Skin of body (tissue), 3 donors: ENCODE measurements at places on chromosomes 13 and 19.

GRCh38 chr13:99693351-99693750, 192.1 kb downstream of the TM9SF2 start:
- DNase-seq: no peak

DNA sequence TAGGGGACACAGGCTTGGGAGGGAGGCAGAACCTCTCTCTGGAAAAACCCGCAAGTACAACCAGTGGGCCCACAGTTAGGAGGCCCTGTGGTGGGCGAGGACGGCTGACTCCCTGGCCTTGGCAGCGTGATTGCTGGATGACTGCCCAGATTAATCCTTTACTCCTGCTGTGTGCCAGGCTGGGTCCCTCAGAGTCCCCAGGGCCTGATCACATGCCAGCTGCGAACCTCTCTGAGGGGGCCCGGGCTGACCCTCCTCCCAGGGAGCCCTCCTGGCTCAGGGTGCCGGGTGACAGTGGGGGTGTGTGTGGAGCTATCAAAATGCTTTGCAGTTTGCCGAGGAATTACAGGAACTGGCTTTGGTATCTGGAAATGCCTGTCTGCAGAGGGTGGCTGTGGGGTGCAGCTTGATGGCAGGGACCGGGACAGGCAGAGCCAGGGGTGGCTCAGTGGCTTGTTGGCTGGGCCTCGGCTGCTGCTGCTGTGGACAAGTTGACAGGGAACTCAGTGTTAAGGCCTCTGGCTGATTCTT, 48.9 kb downstream of the DNM2 start:
- no peak for DNase-seq

- no peak for DNase-seq
Measured at GRCh38 chr13:65914716-65915115, 1315.4 kb downstream of the PCDH9 start.

DNA sequence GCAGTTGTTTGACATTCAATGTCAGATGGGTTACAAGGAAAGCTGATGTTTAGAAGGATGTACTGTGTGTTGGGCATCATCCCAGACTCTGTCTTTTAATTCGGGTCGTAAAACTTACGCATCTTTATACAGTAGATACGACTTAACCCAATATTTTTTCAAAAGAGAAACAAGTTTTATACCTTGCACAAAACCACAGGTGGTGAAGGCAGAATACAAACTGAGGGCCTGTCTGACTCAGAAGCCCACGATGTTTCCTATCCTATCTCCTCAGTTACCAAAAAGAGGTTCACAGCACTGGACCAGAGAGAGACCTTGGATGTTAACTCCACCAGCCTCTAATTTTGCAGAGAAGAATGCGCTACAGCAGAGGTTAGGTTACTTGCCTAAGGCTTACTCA, 477.0 kb downstream of the FOXO1 start:
- no peak for DNase-seq

DNA sequence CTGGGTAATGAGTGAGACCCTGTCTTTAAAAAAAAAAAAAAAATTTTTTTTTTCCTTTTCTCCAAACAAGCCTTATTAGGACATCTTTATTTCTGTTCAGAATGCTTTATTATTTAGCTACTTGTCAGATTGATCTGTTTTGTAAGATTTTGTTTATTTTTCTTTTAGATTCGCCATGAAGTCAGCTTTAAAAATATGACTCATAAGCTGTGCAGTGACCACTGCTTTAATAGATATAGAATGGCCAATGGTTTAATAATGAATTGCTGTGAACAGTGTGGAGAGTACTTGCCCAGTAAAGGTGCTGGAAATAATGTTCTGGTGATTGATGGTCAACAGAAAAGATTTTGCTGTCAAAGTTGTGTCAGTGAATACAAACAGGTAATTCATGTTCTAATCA, 47.7 kb downstream of the ZMYM2 start:
- DNase-seq: no peak

- no peak for DNase-seq
Measured at GRCh38 chr13:98466634-98467236, 110.2 kb downstream of the STK24 start.

GRCh38 chr19:29810504-29810871, 1.3 kb upstream of the CCNE1 start:
- no peak for DNase-seq
